ENCODE measurements at places on chromosomes 2 and 18.

GRCh38 chr2:234493796-234494195 is 3.1 kb downstream of the ARL4C start:
- no peak for DNase-seq

DNA sequence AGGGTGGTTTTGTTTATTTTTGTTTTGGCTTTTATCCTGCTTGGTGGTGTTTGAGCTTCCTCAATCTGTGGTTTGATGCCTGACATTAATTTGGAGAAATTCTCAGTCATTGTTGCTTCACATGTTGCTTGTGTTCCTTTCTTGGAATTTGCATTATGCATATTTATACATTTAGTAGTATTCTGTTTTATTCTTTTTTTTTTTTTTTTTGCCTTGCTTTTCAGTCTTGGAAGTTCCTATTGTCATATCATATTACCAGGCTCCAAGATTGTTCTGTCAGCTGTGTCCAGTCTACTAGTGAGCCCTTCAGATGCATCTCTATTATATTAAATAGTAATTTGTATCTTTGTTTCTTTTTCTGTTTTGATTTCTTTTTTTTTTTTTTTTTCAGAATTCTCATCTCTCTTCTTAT is 77.0 kb downstream of the EPC2 start:
- no peak for DNase-seq

- DNase-seq, result peak; percentile 65
Observed at GRCh38 chr2:179106676-179107428, 56.9 kb upstream of the CCDC141 start.

- peak; percentile 9 for DNase-seq
Observed at GRCh38 chr2:186695081-186695756, 1.4 kb downstream of the FAM171B start.

- no peak for DNase-seq
Observed at GRCh38 chr2:16932826-16933225, 267.2 kb upstream of the CYRIA start.

- DNase-seq, result no peak
Observed at GRCh38 chr2:26396734-26397298, 4.9 kb upstream of the DRC1 start.

GRCh38 chr2:65370387-65371073 is 61.9 kb downstream of the SPRED2 start:
- DNase-seq, result no peak

GRCh38 chr2:122213312-122213711 is 457.9 kb downstream of the TSN start:
- no peak for DNase-seq

- peak; percentile 72 for DNase-seq
Observed at GRCh38 chr2:234881413-234882241, 70.2 kb upstream of the SH3BP4 start.

- DNase-seq, result no peak
Observed at GRCh38 chr2:189369566-189369965, 71.7 kb upstream of the WDR75 start.

DNA sequence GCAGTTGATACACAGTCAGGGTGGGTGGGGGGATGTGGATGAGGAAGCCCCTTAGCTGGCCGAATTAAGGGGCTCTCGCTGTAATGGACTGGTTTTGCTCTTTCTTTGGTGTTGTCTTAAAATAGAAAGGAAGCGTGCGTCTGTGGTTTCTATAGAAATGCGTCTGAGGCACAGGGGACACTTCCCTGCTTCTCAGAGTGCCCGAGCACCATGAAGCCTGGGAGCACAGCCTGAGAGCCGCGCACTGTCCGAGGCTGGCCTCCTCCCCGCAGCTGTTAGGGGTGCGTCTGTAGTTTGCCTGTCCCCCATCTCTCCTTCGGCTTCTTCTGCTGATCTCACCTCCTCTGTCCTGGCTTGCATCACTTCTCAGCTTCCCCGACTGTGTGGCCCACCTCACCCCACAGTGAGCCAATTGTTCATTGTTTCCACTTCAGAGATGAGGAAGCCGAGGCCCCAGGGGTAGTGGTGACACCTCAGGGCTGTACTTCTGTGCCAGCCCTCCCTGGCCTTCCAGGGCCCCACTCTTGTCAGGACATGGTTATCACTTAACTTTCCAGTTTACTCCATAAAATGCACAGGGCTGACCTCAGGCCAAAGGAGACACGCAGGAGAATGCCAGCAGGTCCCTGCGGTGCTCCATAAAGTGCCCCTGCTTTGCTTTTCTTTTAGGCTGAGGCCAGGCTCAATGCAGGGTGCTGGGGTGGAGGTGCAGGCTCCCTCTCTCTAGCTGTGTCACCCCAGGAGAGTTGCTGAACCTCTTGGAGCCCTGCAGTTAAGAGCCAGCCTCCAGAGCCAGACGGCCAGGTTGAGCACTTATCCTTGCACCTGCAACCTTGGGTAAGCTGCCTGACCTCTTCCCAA is 210.6 kb downstream of the SEPTIN10 start:
- DNase-seq, result no peak

DNA sequence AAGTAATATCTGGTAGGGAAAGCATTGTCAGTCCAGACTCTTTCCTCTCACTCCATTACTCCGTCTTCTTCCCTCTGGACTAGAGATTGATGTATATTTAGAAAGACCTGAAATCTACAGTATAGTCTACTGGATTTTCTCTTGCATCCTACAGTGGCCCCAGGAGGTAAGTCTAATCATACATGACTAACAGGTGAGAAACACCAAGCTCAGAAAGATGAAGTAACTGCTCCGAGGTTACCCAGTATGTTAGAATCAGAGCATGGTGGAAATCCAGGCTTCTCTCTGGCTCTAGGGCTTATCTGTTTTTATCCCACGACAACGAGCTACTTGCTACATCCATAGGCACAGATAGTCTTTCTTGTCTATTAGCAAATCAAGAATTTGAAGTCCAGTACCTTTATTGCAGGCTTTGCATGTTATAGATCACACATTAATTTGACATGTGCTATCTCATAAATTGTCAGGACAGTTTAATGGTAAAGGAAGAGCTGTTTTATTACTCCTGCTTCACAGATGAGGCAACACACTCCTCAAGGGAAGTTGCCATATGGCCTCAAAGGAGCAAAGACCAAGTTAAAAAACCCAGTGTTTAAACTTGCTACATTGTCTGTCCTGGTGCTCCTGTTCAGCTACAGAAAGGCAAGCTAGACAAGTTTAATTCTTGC is 484.3 kb downstream of the THSD7B start:
- no peak for DNase-seq

GRCh38 chr2:137947728-137948336 is 16.4 kb upstream of the HNMT start:
- DNase-seq, result peak; percentile 83

DNA sequence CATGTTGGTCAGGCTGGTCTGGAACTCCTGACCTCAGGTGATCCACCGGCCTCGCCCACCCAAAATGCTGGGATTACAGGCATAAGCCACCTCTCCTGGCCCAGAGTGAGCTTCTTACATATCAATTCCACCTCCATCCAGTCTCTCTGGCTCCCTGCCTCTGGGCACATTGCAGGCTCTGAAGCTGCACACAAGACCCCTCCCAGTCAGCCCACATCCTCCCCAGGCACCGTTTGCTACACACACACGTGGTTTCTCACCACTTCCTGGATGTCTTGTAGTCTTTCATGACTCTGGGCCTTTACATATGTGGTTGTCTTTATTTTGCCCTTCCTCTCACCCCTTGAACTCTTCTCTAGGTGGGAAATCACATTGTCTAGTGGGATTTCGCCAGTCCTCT is 64.0 kb upstream of the CABLES1 start:
- peak; percentile 85 for DNase-seq

DNA sequence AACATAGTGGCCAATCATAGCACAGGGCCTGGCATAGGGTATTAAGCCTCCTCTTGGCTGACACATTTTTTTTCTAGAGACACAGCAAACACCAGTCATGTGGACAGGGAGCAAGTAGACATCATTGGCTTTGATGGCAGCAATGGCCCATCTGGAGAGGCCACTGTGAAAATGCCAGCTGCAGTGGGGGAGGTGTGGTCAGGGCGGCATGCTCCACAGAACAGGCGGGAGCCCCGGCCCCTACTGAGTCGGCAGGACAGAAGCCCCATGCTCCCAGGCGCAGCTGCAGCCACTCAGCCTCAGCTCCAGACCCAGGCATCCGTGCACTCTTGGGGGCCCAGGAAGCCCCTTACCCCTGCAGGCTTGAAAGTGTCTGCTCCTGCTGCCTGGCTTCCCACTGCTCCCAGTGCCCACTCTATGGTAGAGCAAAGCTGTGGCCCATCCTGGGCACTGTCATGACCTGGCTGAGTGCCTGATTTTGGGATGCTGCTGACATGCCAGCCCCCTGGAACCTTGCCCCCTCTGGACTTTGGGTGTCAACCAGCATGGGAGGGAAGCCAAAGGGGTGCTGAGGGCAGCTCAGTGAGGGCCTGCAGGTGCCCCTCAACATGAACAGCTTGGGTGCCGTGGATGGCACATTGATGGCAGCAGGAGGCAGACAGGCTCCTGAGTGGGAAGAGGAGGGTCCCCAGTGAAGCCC is 23.3 kb upstream of the UBE2F start:
- no peak for DNase-seq

DNA sequence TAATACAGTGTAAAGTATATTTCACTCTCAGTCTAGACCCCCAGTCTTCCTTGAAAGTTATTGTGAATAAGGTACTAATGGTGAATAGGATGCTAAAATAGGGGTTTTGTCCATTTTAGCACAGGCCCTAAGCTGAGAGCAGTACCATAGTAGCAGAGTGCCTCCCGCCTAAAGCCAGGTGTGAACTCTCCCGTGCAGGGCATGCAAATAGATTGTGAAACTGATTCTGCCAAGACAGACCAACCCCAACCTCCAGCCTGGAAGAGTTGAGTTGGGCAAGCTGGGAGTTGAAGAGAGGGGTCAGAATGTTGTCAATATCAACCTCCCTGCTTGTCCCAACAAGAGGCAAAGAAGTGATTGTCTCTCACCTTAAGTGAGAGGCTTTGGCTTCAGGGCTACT is 97.4 kb upstream of the CYRIA start:
- DNase-seq, result no peak

DNA sequence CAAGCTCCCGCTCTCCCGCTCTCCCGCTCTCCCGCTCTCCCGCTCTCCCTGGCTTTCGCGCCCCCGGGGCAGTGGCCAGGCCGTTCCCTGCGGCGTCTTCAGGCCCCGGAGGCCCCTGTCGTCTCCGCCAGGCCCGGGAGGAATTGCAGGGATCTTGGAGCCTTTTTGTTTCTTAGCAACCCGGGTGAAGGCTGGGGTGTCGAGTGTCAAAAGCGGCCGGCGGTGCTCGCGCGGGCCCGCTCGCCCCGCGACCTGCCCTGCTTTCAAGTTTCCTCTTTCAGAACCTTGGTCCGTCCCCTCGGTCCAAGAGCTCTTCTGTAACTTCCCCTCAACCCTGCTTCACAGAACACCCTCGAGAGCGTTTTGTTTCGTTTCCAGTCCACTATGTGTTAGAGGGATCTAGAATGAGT is 1.4 kb downstream of the RNF138 start:
- DNase-seq, result peak; percentile 49

DNA sequence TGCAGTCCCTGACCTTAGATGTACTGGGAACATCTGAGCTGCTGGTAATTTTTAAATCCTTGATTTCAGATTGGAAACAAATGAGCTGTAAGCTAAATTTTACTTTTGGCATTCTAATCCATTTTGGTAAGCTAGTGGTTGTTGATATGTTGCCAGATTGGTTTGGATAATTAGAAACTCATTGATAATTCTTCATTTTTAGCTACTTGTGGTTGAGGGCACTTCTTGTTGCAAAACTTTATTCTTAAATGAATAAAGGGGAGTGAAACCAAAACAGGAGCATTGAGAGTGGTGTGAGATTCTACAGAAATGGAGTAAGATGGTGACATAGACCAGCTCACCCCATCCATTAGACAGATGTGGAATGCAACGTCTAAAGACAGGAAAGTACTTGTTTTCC is 64.5 kb downstream of the ITGB1BP1 start:
- DNase-seq, result no peak

DNA sequence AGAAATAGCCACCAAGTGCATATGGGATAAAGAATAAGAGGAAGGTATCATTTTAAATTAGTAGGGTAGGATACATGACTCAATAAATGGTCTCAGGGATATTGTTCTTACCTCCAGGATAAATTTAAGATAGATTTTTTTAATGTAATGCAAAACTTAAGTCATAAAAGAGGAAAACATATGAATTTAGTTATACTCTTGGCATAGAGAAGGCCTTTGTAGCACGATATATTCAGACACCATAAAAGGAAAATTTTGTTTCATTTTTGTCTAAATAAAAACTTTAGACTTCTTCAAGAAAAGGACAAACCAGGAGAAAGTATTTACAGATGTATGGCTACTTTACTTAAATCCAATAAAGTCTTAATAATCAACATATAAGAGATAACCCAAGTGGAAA is 78.5 kb upstream of the CAB39 start:
- DNase-seq, result no peak

DNA sequence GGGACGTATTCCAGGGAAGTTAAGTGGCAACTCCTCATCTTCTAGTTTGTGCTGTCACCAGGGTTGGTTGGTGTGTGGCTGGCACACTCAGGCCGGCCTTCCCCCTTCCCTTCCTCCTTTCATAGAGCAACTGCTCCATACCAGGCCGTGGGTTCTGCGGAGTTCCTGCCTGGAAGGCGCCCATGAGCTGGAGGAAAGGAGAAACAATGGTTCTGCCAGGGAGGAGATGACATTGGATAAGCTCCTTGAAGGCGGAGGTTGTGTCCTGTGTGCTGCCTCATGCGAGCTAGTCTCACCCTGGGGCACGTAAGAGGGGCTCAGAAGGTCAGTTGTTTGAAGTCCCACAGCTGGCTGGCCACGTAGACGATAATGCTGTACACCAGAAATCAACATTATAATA is 19.2 kb downstream of the ASAP2 start:
- no peak for DNase-seq

DNA sequence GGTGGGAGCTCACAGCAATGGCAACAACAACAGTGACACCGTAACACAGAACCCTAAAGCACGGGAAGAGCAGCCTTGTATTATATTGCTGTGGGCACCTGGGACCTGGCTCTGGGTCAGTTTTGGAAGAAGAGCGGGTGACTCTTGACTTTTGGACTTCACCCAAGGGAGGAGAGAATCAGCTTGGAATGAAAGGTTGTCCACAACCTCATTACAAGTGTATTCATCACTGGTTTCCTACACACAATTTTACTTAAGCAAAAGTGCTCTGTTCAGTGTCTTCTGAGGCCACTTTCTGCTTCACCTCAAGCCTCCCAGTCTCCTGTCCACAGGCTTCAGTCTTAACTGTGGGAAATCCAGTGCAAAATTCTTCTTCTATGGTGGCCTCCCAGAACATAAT is 263.8 kb downstream of the KCNE4 start:
- DNase-seq, result no peak

GRCh38 chr2:208978946-208979345 is 444.9 kb upstream of the MAP2 start:
- DNase-seq, result no peak

GRCh38 chr2:128367601-128368359 is 49.1 kb upstream of the HS6ST1 start:
- no peak for DNase-seq
